ENCODE measurements at places on chromosomes 5 and 9. TPM values are rescaled to one million over a fixed set of nuclear protein-coding genes. Genes with fewer than 3 reads are reported as not detected.

MAPKAP1 gene
- polyA plus RNA-seq, result 87.2 TPM

ANKRD31 gene
- not detected for polyA plus RNA-seq

DYNC2I2 gene
- 33.7 TPM for polyA plus RNA-seq

P4HA2 gene
- polyA plus RNA-seq, result 184 TPM

BHMT gene
- polyA plus RNA-seq, result not detected

PCDHB8 gene
- polyA plus RNA-seq, result 0.07 TPM

ARPC5L gene
- polyA plus RNA-seq, result 53.8 TPM

MARCOL gene
- polyA plus RNA-seq, result not detected

TAF1L gene
- polyA plus RNA-seq, result not detected

DNA sequence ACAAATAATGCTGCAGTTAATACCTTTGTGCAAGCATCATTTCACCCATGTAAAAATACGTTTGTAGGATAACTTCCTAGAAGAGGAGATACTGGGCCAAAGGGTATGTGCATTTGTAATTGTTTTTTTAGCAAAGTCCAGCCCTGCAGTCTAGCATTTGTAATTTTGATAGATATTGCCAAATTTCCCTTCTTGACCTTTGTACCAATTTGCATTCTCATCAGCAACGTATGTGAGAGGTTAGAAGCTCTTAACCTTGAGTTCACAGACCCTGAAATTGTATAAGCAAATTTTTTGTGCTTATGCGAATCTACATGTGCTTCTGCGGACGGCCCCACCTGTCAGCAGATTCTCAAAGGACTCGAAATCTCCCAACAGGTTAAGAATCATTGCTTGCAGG, 18.6 kb upstream of the TOMM5 start:
- DNase-seq, result no peak

GRCh38 chr9:72292874-72293607, 72.0 kb downstream of the ZFAND5 start:
- DNase-seq, result peak; percentile 75

- no peak for DNase-seq
These were observed 164.4 kb downstream of the SMARCA2 start for GRCh38 chr9:2179567-2179966.

DNA sequence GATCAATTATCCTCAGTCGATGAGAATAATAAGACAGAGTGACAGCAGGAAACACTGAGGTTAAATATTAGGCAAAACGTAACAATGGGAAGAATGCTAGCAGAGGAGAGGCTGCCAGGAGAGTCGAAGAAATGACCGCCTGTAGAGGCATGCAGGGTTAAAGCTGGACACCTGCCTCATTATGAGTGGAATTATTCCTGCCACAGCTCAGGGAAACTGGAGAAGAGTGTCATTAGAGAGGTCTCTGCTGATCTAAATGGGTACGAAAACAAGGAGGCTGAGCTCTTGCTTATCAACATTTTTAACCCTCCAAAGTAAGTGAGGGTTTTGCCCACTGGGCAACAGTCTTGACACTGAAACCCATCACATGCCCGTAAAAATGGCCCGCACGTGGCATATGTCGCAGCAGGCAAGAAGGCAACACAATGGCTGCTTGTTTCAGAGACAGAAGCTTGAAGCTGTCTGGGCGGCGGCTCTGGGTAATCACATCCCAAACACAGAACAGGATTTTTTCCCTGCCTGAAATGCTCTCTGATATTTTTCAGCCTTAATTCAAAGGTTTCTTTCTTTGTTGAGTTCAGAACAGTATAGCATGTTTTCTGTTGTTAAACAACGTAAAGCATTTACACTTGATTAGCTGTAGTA, 118.7 kb downstream of the MED27 start:
- no peak for DNase-seq

- DNase-seq, result peak; percentile 6
These were observed 37.2 kb downstream of the GPR107 start for GRCh38 chr9:130090915-130091314.

GRCh38 chr9:107539427-107540163, 50.0 kb upstream of the KLF4 start:
- no peak for DNase-seq

- peak; percentile 51 for DNase-seq
These were observed 1278.0 kb downstream of the EFNA5 start for GRCh38 chr5:106392766-106393165.

All from IMR-90 (cell line).